Stimulated activated CD8-positive, alpha-beta memory T cell treated with anti-CD3 and anti-CD28 coated beads, Interleukin-15, amount 100 ng/mL, for 24 hours (primary cell): ENCODE measurements at places on chromosomes 6 and 20.

DNA sequence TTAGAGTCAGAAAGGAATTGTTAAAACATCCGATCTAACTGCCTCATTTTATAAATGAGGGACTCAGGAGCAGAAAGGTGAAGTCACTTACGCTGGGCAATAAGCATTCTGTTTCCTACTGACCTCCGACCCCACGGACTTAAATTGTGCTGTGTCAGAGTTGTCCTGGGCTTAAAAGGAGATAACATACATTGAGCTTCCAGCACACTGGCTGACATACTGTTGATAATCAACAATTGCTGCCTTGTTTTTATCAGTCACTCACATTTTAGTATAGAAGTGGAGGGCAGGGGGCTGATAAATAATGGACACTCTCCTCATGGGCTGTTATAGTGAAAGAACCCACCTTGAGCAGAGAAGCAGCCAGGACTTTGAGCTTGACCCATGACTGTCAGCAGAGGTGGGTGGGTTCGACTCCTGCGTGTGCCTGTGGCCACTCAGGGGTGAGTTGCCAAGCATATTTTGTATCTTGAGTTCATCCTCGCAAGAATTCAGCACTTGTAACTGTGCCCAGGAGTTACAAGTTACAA, 166.5 kb upstream of the JARID2 start:
- no peak for DNase-seq

DNA sequence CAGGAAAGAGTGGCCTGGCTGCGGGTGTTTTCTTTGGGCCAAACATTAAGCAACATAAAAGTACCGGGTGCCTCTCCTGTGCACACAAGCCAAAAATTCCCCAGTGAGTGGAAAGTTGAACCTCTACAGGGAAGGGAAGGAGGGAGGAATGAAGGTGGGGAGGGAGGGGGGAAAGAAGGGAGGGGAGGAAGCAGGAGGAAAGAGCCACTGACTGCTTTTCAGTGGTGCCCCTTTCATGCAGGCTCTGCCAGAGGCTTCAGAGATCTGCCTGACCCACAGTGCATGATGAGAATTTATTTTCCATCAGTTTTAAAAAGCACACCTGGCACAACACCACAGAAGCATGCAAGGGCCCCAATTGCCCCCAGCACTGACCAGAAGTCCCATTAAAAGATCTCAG, 27.5 kb upstream of the AVP start:
- DNase-seq: no peak

DNA sequence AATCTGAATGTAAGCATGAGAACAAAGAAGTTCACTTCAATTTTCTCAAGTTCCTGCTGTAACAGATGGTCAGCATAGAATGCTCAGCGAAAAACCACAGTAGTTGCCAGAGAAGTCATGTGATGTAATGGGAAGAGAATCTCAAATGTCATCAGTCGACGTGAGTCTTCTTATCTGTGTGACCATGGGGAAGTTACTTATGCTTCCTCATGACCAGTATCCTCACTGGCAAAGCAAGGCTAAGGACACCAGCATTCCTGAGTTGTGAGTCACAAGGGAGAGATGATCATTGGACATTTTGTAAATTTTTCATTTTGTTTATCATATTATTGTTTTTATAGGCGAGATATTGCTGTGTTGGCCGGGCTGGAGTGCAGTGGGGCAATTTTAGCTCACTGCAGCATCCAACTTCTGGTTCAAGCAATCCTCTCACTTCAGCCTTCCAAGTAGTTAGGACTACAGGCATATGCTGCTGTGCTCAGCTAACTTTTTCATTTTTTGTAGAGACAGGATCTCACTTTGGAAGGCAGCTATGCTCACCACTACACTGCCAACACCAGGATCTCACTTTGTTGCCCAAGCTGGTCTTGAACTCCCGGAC, 21.9 kb downstream of the SGK1 start:
- no peak for DNase-seq

- DNase-seq: no peak
Observed at GRCh38 chr6:1672379-1672778, 62.7 kb downstream of the FOXC1 start.

DNA sequence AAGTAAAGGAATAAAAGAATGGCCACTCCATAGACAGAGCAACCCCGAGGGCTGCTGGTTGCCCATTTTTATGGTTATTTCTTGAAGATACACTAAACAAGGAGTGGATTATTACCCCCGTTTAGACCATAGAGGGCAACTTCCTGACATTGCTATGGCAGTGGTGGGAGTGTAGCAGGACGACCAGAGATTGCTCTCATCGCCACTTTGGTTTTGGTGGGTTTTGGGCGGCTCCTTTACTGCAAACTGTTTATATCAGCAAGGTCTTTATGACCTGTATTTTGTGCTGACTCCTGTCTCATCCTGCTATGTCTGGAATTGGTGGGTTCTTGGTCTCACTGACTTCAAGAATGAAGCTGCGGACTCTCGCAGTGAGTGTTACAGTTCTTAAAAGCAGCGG, 78.7 kb downstream of the C6orf52 start:
- no peak for DNase-seq

- no peak for DNase-seq
Observed at GRCh38 chr20:37526839-37527637, 638 bp downstream of the BLCAP start.

- no peak for DNase-seq
Observed at GRCh38 chr6:113317891-113318574, 539.1 kb upstream of the MARCKS start.

DNA sequence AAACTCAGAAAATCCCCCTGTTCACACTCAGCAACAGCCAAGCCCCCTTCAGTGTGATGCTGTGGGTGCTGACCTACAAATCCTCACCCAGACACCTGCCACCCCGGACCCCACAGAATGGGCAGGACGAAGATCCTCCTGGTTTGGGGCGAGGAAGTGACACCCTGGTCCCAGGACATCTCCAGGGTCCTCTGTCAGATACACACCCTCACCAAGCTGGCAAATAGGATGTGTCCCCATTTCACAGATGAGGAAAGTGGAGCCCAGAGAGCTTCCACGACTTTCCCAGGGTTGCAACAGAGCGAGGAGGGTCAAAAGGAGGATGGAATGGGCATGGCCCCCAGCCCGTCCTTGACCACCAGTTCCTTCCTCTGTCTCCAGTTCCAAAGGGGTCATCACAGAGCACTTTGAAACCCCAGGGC, 92.0 kb upstream of the AFDN start:
- DNase-seq: no peak

DNA sequence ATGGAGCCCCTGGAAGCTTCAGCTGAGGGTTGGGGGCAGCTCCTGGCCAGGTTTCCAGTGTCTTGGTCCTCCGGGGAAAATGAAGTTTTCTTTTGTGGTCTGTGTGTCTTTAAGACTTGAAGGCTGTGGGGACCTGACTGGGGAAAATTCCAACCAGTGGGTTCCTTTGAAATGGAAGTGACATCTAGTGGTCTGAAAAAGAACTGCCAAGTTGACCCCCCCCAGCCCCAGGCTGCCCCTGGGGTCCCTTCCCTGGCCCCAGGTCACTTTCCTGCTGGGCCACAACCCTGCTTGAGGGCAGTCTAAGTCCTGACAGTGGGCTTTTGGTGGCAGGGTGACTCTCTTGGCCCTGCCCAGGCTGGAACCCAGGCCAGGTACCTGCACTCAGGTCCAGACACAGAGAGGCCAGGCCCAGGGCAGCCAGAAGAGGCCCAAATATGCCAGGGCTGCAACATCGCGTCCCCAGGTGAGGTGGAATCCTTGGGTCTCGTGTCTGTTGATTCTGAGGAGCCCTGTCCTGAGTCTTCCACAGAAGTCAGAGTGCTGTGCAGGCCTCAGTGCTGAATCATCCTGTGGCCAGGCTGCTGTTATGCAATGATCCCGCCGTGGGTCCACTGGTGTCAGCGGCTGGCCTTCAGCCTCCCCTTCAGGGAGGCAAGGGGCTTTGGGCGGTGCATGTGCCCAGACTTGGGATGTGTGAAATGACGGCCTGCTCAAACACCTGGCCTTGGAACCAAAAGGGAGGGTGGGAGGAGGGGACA, 68.4 kb downstream of the VEGFA start:
- DNase-seq: no peak

GRCh38 chr20:63196768-63197470, 19.0 kb downstream of the YTHDF1 start:
- no peak for DNase-seq

DNA sequence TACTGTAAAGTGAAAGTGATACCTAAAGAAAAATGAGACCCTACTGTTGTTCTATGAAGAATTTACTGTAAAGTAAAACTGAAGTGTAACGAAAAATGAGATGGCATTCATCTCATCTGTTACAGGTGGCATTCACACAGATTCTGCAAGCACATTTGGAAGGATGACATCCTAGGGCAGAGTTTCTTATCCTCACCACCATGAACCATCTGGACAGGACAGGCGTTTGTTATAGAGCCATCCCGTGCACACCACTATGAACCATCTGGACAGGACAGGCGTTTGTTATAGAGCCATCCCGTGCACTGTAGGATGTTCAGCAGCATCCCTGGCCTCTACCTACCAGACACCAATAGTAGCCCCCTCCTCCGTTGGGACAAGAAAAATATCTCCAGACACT, 294.8 kb downstream of the GMDS start:
- no peak for DNase-seq

DNA sequence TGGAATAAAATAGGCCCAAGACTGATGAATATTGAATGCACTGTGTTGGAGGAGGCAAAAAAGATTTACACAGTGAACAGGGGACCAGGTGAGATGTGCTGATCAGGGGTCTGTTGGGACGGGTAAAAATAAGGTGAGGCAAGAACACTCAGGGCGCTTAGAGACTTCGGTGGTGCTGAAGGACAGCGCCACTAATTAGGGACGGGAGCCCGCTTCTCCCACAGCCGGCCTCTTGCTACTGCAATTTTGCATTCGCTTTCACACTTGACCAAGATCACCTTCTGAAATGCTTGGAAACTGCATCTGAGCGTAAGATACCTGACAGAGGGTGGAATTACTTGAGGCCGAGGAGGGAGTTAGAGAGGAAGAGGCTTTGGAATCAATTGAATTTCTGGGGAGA, 7.3 kb downstream of the TFAP2D start:
- DNase-seq: no peak

- DNase-seq: no peak
Observed at GRCh38 chr6:125639466-125640020, 109.9 kb upstream of the HEY2 start.

- no peak for DNase-seq
Observed at GRCh38 chr20:40957265-40957760, 71.3 kb upstream of the TOP1 start.

- DNase-seq: no peak
Observed at GRCh38 chr6:95576218-95576997, 927 bp upstream of the MANEA start.

DNA sequence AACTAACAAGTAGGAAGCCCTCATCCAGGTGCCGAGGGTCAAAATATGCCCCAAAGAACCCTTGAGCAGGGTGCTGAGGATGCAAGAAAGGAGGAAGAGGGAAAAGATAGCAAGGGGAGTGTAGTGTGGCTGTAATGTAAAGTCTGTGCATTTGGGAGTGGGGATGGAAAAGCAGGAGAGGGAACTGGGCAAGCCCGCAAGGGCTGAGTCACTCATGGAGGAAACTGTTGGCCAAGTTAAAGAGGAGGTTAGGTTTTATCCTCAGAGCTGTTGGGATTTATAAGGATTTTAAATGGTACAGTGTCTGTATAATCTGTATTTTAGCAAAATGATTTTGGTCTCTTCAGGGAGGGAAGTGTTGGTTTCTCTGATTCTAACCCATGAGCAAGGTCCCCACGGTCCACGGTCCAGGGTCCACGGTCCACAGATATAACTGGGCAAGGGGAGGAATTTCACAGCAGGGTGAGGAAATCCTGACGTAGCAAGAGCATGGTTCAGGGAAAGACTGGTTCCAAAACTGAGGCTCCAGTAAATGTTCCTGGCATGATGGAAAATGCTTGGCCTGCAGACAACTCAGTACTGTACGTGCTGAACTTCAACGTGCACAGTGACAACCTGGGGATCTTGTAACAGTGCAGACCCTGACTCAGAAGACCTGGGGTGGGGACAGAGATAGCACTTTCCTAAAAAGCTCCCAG, 759.8 kb downstream of the PTPRT start:
- no peak for DNase-seq

GRCh38 chr6:37005827-37006567, 542 bp downstream of the FGD2 start:
- no peak for DNase-seq

DNA sequence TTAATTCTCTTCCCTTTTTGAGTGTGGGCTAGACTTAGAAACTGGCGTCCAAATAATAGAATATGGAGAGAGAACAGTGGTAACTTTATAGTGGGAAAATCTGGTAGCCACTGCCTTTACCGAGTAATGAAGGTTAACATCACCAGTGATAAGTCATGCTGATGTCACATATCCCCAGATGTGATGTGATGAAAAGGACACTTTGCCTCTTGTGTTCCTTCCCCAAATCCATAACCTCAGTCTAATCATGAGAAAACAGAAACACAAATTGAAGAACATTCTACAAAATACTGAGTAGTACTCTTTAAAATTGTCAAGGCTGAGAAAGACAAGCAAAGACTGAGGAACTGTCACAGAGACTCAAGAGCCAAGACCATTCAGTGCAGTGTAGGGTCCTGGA, 17.8 kb downstream of the ANKS1A start:
- DNase-seq: no peak

GRCh38 chr20:37345339-37346235, at the start of gene SRC:
TSS of gene SRC (plus strand) at chr20:37346140. CDS start at chr20:37384154, 38,014 bp downstream.
- no peak for DNase-seq

- DNase-seq: no peak
Observed at GRCh38 chr20:16459019-16459700, 114.1 kb downstream of the KIF16B start.

DNA sequence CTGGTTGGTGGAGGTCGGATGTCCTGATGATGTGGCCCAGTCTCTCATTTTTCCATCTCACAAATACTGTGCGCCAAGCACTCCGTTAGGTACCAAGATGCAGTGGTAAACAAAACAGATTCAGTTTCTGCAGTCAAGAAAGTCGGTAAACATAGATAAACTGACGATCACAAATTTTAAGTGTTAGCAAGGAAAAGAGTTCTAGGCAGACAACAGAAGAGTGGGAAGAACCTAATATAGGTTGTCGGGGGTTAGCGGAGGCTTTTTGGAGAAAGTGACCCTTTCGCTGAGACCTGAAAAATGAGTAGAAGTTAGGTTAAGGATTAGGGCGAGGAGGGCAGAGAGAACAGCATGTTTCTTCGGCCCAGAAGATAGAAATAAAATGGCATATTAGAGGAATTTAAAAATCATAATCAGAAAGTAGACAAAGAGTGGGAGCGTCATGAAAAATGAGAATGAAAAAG, 514 bp downstream of the ORC3 start:
- DNase-seq: no peak

DNA sequence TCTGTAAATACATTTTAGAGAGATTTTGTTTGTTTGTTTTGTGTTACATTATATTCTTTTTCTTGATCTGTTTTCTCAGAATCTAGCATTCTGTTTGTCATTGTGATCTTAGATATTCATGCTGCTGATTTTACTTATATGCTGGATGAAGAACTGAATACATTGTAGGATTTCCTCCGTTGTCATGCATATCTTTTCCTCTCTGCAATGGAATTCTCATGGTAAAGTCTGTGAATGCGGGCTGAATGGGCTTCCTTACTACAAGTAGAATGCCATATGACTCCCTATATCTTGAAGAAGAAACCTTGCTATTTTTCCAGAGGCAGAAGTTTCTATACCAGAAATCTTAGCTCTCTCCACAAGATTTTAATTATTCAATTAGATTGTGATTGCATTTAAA, 2.4 kb upstream of the DEFB114 start:
- DNase-seq: no peak

GRCh38 chr6:16243055-16243454, 4.7 kb downstream of the GMPR start:
- no peak for DNase-seq

GRCh38 chr6:6927521-6928361, 180.0 kb upstream of the RREB1 start:
- DNase-seq: no peak

- DNase-seq: no peak
Observed at GRCh38 chr6:83966539-83966938, 67.0 kb upstream of the MRAP2 start.
